MG63 (cell line): ENCODE measurements at places on chromosomes 7 and 10. TPM values are rescaled to one million over a fixed set of nuclear protein-coding genes. Genes with fewer than 3 reads are reported as not detected.

DNA sequence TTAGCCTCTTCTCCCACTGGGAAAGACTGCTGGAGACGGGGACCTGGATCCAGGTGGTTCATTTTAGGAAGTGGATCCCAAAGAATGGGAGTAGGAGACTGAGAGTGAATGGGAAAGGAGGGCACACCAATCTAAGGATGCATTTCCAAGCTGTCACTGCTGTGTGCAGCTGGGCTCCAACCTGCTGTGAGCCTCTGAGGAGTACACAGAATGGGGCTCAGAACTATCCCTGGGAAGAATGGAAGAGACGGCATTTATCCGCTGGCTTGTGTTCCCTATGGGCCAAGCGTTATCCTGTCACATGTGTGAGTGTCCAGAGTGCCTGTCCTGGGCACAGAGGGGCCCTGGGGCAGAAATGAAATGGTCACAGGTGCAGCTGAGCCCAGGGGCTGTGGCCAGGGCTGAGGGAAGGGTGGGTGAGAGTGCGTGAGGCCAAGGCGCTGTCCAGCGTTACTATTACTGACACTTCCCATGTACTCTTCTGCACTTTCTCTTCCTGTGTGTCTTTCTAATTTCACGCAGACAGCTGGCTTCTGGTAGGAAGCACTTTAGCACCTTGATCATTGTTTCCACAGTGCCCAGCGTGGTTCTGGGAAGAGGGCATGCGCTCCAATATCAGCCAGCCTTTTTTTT lies 35.4 kb upstream of the PODXL start:
- DNase-seq = no peak

DNA sequence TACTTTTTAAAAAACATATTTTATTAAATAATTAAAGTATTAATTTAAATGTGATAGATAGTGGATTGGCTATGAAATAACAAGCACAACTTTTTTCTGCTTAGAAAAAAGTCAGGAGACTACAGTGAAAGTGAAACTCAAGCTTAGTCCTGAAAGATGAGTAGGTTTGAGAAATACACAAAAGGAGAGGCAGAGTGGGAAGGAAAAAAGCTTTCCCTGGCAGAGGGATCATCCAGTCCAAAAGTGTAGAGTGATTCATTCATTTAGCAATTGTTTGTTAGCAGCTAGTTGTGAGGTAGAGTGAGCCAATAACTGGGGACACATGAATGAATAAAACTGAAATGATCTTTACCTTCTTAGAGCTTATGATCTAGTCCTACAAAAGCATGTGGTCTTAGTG lies 93.5 kb downstream of the FOXP2 start:
- no peak for DNase-seq

DNA sequence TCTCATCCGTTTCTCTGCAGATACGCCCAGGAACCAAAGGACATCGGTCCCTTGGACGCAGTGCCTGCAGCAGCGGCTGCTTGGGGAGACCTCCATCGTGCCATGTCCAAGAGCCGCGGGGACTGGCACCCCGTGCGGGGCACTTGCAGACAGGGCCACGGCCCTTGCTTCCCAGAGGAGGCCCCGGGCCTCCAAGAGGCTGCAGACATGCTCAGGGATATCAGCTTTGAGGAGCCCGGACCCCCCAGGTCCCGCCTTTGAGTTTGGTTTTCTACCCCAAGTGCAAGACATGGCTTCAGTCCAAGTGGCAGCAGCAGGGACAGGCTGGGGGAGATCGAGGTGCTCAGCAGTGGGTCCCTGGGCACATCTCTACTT lies 279.6 kb downstream of the ELFN1 start:
- DNase-seq = no peak

APBB1IP gene
- not detected in 2 replicates for total RNA-seq

ERVW-1 gene
- total RNA-seq = not detected in 2 replicates
